ENCODE measurements at places on chromosomes 6 and 20.

DNA sequence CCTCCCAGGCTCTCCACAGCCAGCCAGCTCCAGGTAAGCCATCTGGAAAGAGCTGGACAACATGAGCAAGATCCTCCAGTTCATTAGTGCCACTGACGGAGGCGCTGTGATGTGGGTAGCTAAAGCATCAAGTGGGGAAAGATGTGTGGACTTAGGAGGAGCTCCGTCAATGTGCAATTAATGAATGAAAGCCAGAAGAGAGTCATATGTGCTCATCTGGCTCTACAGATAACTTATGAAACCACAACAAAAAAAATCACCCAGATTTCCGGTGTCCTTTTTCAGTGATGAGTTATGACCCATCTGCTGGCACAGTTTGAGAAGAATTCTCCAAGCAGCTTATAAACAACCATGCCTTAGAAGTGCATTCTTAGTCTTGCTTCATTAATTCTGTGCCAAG lies 311.7 kb upstream of the PLCB4 start:
- DNase-seq, result peak; percentile 20

DNA sequence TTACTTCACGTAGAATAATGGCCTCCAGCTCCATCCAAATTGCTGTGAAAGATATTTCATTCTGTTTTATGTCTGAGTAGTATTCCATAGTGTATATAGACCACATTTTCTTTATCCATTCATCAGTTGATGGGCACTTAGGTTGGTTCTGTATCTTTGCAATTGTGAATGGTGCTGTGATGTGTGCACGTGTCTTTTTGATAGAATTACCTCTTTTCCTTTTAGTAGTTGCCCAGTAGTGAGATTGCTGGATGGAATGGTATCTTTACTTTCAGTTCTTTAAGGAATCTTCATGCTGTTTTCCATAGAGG lies 91.8 kb downstream of the CARMIL1 start:
- no peak for DNase-seq

- peak; percentile 5 for DNase-seq
Measured at GRCh38 chr6:16129623-16130401, 926 bp downstream of the MYLIP start.

- DNase-seq, result no peak
Measured at GRCh38 chr20:32019563-32020463, 9.6 kb downstream of the CCM2L start.

GRCh38 chr20:25539742-25540672 lies 45.3 kb downstream of the NINL start:
- no peak for DNase-seq

- DNase-seq, result no peak
Measured at GRCh38 chr6:41531591-41532582, 14.3 kb upstream of the FOXP4 start.

DNA sequence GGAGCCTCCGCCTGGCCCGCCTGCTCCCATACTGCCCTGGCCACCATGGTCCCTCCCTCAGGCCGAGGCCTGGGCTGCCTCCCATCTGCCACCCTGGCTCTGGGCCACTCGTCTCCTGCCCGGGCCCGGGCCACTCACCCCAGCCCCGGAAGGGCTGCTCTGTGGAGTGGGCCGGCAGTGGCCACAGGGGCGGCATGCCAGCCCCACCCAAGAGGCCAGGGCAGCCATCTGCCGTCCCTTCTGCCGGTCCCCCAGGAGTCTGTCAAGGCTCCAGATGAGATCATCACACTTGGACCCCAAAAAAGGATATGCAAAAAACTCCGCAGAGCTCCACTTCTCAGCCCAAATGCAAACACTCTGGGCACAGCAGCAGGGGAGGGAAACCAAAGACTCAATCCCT lies 23.8 kb upstream of the TLDC2 start:
- no peak for DNase-seq

DNA sequence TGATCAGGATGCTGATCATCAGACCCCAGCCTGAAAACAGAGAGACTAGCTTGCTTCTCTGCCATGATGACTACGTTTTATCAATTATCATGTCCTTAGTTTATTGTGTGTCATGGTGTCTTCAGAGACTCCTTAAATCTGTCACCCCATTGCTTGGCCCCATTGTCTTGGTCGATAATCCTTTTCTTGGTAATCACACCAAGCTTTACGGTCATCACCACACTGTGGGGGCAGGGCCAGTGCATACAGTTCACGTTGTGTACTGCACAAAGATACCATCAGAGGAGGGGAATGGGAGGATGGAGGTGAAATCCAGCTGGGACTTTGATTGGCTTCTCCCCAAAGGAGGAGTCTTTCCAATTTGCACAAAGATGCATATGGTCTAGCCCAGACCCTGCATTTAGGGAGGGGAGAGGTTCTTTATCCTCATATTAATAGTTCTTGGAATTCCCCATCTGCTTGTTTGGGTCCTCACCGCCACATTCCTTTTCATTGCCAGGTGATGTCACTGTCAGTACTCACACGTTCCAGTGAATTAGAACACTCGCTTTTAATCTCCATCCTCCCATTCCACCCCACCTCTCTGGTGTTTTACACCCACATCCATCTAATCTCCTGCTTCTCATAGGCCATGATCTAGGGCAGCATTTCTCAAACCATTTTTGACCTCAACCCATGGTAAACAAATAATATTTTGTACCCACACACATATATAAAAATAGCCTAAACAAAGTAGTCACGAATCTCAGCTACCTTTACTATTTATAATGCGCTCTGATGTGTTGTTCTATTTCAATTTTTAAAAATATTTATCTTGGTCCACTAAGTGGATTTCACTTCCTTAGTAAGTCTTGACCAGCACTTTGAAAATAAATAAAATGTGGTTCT lies 5.7 kb downstream of the ETV7 start:
- no peak for DNase-seq

- DNase-seq, result no peak
Measured at GRCh38 chr6:140581601-140582000, 1207.2 kb upstream of the CITED2 start.

- no peak for DNase-seq
Measured at GRCh38 chr6:10258341-10258740, 156.5 kb downstream of the TFAP2A start.

DNA sequence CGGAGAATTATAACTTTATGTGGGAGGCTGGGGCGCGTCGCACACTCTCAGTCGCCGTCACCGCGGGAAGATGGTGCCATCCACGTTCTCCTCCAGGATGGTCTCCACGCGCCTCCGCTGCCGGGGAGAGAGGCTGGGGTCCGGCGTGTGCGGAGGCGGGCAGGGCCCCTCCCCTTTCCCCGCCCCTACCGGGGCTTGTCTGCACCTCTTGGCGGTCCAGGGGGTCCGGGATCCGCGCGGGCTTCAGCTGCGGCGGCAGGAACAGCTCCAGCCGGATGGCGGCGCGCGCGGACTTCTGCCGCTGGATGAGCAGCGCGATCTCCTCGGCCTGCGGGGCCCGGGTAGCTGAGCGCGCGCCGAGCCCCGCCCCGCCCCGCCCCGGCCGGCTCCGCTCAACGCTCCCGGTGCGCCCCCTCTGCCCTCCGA lies 807 bp downstream of the LKAAEAR1 start:
- DNase-seq, result peak; percentile 87

GRCh38 chr6:170243791-170244291 lies 47.0 kb downstream of the DLL1 start:
- no peak for DNase-seq

- no peak for DNase-seq
Measured at GRCh38 chr6:99743647-99744046, 137.0 kb downstream of the PRDM13 start.

GRCh38 chr6:73655341-73655917 lies 1.6 kb upstream of the SLC17A5 start:
- DNase-seq, result no peak

DNA sequence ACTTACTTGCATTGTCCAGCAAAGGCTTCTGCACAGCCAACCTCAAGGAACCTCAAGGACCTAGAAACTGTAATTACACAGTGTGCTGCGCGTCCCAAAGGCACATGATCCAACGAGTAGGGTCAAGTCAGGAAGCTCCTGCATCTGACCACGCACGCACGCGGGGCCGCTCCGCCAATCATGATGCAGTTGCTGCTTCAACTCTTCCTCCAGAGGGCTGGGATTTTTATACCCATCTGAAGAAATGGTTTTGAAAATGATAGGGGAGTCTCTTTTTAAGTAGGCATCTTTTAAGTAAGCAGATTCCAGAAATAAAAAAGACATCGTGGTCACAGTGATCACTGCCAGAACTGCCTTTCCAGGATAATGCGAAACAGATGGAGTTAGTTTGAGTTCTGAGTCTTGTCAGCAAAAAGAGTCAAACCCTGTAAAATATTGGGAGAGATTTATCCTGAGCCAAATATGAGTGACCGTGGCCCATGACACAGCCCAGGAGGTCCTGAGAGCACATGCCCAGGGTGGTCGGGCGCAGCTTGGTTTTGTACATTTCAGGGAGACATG lies 34.0 kb downstream of the KIF25 start:
- DNase-seq, result no peak

- no peak for DNase-seq
Measured at GRCh38 chr6:153956808-153957207, 82.2 kb upstream of the OPRM1 start.

GRCh38 chr6:3569816-3570215 lies 113.0 kb upstream of the SLC22A23 start:
- DNase-seq, result no peak

GRCh38 chr6:14130435-14131075 lies 13.0 kb downstream of the CD83 start:
- no peak for DNase-seq

- no peak for DNase-seq
Measured at GRCh38 chr6:138981416-138981815, 6.6 kb downstream of the REPS1 start.

GRCh38 chr6:18141805-18142590 lies 12.9 kb downstream of the TPMT start:
- no peak for DNase-seq

DNA sequence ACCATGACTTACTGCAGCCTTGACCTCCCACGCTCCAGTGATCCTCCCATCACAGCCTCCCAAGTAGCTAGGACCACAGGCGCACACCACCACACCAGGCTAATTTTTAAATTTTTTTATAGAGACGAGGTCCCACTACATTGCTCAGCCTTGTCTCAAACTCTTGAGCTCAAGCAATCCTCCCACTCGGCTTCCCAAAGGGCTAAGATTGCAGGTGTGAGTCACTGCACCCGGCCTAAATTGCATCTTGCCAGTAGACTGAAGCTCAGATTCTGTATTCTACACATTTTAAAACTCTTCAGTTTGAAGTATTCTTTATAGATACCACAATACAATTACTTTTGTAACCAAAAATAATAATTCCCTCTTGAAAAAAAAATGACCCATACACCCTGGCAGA lies 11.4 kb downstream of the NUDT3 start:
- DNase-seq, result no peak

Measured in A549 (cell line).